ENCODE measurements at places on chromosomes 5 and 9.

GRCh38 chr9:102521097-102521755 lies 473.9 kb upstream of the CYLC2 start:
- DNase-seq: no peak

- DNase-seq: no peak
These were observed 185.6 kb downstream of the FBXL17 start for GRCh38 chr5:108196276-108196675.

- peak; percentile 14 for DNase-seq
These were observed 220.0 kb downstream of the PBX3 start for GRCh38 chr9:125966959-125967711.

- peak; percentile 32 for DNase-seq
These were observed 39.7 kb downstream of the TLE1 start for GRCh38 chr9:81649475-81650240.

GRCh38 chr9:93226819-93227218 lies 42.9 kb downstream of the WNK2 start:
- DNase-seq: no peak

- no peak for DNase-seq
These were observed 127.2 kb downstream of the ENTREP1 start for GRCh38 chr9:69452110-69452782.

- no peak for DNase-seq
These were observed 648.5 kb downstream of the BNC2 start for GRCh38 chr9:16221822-16222547.

GRCh38 chr9:135468854-135469521 lies 10.6 kb upstream of the PPP1R26 start:
- DNase-seq: no peak

DNA sequence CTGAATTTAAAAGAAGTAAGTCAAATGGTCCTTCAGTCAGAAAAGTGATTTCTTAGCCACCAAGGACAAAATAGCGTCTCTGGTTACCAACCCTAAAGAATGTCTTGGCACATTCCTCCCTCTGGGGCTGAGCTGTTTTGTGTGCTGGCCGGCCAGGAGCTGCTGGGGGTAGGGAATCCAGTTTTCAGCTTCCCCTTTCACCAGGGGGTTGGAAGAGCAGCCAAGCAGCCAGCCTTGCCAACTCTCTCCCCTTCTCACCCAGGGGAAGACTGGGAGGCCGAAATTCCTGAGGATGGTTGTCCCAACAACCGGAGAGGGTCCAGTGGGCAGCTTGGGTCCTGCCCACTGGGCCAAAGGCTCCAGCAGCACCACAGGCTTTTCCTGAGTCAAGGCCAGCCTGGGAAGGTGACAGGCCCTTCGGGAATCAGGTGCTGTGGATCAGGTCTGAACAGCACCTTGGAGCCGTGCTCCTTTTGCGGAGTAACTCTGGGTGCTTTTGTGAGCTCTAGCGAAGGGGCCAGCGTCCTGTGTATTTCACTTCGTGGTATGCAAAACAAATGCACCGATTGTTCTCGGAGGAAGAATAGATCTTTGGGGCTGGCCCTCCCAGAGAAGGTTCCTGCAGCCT lies 4.2 kb downstream of the WWC1 start:
- DNase-seq: no peak

GRCh38 chr5:103896593-103896992 lies 334.0 kb upstream of the NUDT12 start:
- DNase-seq: no peak

DNA sequence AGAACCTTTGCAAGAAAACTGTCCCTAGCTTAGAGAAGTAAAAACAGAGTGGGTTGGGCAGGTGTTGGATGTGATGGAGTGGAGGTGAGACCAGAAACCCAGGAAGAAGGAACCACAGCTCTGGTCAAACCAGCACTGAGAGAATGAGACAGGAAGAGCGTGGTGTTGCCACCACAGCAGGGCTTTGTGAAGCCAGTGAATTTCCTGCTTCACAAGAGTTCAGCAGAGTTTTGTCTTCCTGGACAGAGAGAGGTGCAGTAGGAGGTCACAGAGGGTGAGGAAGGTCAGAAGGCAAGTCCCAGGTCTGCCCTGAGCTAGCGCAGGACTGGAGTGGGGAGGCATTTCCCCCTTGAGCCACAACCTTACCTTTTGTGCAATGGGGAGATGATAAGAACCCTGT lies 2306.2 kb upstream of the ACO1 start:
- DNase-seq: no peak

- DNase-seq: no peak
These were observed 62.0 kb downstream of the PTPN3 start for GRCh38 chr9:109436071-109436470.

DNA sequence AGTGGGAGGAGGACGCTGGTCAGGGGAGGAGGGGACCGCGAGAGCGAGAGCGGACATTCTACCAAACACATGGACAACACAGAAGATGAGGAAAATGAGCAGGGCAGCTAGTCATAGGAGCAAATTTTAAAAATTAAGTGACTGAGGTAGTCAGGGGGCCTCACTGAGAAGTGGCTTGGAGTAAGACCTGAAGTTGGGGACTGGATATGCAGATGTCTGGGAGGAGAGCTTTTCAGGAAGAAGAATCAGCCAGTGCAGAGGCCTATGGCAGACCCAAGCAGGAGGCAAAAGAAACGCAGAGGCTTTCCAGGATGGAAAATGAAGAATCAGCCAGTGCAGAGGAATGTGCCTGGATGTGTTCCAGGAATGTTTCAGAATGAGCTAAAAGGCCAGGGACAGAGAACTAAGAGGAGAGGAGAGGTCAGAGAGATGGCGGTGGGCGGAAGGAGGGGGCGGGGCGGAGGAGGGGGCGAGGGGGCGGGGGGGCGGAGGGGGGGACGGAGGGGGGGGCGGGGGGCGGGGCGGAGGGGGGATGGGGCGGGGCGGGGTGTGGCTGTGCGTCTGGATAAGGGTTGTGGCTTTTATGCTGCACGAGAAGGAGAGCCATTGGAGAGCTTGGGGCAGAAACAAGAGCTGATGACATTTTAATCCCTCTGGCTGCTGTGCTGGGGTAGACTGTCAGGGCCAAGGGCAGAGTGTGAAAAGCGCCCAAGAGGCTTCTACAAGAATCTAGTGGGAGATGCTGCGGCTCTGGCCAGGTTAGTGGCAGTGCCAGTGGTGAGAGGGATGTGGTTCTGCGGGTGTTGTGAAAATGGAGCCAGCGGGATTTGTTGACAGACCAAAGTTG lies 129.6 kb downstream of the KCNIP1 start:
- no peak for DNase-seq

DNA sequence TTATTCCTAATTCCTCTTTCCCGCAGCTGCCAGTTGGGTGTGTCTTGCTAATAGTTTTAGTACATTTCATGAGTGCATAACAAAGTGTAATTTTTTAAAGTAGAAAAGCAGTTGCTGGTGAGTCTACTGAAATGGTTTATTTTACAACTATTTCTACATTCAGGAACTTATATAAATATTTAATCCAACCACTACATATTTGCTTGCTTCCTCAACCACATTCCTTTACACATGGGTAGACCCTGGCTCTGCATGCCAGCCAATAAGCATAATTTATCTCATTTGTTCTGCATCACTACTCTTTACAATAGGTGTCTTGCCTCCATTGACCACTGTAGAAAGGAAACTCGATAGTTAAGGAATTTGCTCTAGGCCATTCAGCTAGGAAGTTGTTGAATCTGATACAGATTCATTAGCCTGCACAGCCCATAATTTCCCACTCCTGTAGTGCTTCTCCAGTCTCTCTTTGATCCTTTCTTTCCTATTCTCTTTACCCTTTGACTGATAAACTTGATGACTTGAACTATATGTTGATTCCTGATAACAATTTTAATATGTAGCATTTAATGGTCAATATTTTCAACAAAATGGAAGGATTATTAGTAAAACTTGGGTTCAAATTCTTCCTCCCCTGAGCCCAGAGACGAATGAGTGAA lies 342.5 kb upstream of the ACTBL2 start:
- DNase-seq: no peak

DNA sequence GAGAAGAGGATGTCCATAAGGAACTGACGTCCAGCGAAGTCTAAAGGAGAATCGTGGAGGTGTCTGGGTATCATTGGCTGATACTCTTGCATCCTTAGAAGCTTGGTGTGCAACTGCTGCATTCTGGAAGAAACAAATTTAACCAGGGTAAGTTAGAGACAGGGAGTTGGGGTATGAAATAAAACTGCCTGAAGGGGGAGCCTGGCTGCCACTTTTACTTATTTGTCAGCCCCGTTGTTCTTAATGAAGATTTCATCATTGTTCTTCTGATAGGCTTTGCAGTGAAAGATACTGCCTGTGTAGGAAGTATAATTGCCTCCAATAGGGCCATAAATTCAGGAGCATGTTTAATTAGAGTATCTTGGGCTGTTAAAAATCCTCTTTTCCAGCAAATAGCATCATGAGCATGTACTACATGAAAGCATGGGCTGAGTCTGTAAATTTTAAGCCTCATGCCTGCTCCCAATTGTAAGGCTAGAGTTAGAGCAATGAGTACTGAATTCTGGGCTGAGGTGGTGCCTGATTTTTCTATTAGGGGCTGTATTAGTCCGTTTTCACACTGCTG lies 1264.5 kb upstream of the ACO1 start:
- DNase-seq: no peak

DNA sequence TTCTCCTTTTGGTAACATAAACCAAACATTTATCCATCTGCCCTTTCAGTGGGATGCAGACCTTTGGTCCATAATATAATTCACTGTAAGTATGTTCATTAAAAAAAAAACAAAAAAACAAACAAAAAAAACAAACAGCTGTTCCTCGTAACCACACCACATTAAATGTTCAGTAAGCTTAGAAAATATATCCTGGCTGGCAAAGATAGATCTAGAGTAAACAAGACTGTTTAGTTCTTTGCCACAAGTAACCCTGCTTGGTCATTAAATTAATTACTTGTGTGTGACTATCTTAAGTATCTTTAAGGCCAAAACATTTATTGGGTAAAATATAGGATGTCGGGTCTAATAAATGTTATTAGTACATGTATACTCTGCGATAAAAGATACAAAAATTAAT lies 1717.1 kb downstream of the EFNA5 start:
- no peak for DNase-seq

GRCh38 chr9:113222482-113222841 lies 1.1 kb downstream of the SLC31A1 start:
- DNase-seq: no peak

DNA sequence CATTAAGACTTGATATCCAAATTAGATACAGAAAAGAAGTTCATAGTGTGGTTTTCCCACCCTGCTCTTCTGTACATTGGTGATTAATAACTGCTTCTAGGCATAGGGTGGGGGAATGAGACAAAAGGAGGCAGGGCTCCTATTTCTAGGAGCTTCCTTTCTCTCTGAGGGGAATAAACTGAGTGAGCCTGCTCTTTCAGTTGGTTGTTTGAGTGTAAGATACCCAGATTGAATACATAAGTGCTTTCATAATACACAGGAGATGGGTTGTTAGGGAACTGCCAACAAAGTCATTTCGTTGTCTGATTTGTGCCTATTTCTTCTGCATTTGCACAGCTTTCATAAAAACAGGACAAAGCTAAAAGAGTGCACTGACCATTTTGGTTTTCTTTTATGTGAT lies 48.9 kb upstream of the TTC23L start:
- DNase-seq: no peak

GRCh38 chr5:97764700-97765099 lies 581.7 kb upstream of the RIOK2 start:
- no peak for DNase-seq

DNA sequence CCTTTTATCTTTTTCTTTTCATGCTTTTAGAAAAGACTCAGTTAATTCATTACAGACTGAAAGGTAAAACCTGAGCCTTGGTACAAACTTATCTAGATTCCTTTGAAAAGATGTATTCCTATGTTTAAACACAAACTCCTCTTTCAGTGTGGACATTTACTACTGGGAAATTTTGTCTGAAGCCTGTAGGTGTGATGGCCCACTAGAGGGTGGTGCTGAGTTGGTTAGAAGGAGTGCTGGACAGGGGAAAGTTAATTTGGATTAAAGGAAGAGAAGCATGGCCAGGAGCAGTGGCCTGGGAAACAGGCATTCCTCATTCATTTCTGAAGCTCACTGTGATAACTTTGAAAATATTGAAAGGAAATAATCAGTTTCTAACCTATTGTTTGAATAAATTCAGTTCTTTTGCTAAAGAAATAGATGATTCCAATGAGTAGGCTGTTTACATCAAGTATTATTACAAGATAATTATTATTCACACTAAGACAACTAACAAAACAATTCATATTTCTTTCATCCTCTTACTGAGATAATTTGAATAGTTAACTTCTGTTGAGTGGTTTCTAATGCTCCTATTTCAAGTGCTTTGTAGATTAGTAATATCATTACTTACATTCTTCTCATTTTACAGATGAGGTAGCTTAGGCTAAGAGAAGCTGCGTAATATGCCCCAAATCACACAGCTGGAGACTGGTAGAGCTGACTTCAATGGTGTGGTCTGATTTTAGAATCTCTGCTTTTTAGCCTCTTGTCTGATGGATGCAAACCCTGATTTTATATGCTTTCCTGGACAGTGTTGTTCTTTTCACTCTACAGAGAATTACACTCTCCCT lies 150.9 kb downstream of the ADGRV1 start:
- DNase-seq: no peak

GRCh38 chr5:138274189-138274853 lies at the start of gene GFRA3:
Gene GFRA3, minus strand, starts transcription at chr5:138274621. Its CDS starts 197 bp downstream, at chr5:138274424.
- DNase-seq: no peak

DNA sequence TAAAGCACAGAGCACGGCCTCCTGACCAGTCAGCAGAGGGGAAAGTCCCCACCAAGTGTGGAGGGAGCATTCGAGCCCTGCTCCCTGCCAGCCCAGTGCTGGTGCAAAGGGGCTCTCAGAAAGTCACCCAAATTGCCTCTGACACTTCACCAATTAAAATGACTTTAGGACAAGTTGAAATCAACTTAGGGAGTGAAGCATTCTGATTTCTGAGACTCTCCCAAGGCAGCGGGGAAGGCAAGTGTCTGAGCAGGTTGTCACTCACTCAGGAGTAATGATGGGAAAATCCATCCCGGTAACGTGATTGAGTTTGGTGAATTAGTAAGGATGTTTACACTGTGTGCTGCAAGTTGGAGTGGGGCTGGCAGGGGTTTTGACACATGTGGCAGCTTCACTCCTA lies 73.7 kb downstream of the PCDH1 start:
- DNase-seq: no peak
